GDM1 (cell line): ENCODE measurements at places on chromosomes 1 and 21.

DNA sequence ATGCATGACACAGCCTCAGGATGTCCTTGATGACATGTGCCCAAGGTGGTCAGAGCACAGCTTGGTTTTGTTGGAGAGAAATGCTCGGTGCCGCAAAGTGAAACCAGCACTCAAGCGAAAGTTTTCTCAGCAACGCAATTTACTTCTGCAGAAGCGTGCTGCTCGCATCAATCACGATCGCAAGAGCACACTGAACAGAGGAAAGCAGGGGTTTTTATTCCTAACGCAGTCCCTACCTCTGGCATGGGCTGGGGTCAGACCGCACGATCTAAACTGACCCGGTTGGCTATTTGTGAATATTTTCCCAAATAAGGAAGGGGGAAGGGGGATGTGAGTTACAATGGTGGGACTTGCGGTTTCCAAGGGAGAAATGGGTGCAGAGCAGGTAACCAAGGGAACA is 809 bp upstream of the ZNF669 start:
- no peak for DNase-seq

DNA sequence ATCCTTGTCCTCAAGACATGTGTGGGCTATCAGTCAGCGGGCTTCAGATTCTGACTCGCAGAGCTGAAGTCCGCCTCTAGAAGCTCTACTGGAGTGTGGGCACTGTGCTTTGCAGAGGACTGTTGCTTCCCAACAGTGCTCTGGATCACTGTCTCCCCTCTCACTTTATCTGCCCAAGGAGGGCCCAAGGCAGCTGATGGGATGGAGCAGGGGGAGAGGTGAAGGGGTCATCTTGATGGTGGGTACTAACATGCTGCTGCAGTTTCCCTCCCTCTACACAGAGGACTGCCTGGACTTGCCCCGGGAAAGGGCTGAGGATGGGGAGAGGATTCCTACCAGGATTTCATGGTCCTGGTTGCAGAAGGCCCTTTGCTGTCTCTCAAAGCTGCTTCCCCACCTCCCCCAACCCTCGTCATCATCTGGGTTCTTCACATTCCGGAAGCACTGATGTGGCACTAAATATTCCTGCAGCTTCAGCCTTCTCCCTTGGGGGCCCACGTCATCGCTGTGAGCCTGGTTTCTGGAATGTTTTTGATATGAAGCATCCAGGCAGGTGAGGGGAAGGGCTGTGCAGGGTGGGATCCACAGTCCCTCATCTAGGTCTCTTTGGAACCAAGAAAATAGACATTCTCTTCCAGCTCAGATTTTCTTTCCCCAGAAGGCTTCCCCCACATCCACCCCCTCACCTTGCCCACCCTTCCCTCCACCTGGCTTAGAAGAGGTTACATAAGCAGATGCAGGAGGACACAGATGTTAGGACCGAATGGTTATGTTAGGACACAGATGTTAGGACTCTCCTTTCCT is 23.2 kb downstream of the NUAK2 start:
- DNase-seq: no peak

DNA sequence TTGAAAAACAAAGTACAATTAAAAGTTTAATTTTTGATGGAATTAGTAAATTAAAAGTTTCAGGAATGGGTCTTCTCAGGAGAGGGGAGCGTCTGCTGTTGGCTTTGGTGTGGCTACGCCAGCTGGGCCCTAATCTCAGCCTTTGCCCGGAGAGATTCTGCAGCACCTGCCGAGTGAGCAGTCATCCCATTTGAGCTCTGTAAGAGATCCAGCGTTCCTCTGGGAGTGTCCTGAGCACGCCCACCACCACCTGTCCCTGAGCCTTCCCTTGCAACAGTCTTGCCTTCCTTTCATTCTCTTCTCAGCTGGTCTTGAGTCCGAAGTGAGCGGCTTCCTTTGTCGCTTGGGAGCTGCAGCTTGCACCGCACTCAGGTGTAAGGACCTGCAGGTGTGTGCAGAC is 263.1 kb downstream of the CAMTA1 start:
- DNase-seq: no peak

DNA sequence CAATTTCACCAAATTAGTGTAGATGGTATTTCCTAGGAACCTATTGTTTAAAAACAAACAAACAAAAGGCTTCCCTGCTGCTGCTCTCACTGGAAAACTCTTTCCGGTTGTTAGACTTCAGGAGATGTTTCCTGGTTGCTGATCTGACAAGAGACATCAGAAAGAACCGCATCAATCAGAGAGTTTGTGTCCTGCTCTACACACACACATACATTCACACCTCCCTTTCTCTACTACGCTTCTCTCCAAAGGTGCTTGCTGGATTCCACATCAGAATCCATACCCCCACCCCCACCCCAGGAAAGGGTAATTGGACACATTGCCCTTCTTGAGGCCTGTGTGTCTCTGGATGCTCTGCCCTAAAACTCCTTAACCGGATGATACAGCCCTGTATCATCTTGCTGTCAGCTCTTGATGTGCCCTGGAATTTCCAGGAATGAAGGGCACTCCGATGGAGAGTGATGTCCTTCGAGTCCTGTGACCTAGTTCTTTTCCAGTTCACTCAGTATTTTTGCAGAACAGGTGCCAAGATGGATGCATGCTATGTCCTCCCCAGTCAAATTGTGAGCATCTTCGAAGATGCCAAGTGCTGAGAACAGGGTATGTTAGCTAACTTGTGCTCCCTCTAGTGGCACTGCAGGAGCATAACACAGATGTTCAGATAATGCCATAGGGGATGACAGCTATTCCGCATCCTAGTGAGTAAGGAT is 113.7 kb upstream of the SLC35F3 start:
- peak; percentile 7 for DNase-seq

GRCh38 chr1:47951026-47951425 is 46.2 kb downstream of the TRABD2B start:
- DNase-seq: no peak

DNA sequence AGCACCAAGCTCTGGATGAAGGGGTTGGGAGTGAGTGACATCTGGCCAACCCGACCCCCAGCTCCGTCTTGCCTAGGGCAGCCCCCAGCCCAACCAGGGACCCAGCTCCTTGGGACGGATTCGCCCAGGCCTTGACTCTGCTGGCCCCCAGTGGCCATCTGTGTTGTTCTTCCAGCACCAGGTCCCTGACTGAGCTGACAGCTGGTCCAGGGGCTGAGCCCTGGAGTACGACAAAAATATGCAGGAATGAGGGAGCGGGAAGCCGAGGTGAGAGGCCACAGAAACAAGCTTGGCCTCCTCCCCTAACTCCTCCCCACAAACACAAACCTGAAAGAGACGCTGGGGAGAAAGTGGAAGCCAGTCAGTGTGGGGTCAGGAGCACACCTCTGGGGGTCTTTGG is 55.0 kb upstream of the PAX7 start:
- DNase-seq: no peak

DNA sequence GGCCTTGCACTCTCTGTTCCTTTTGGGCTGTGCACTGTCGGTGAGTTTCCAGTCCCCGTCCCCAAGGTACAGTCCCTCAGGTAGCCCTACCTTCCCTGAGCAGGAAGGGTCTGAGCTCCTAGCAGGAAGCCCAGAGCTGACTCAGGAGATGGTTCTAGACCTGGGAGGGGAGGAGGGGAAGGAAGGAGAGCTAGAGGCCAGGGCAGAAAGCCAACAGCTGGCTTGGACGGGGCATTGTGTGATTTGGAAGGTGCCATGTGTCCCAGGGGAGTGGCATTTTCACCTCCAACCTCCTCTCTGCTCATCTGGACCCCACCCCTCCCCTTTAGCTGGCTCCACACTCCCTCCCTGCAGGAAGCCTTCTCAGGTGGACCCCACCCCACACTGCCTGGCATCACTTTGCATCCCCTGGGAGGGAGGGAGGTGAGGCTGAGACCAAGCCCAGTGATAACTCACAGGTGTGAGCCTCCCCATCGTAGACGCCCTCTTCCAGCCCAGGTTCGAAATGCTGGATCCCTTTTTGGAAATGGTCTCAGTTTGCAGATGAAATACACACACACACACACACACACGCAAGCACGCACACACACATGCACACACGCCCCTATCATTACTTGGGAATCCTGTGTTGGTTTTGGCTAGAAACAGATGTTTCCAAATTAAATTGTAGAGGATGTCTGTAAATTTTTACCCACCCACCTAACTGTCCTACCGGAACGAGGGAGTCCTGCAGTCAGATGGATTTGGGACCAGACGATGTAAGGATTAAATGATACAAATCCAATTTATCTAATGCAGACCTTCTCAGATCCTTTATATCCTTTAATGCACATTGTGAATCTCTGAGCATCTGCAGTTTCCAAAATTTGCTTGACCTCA is 19.7 kb upstream of the IFNLR1 start:
- DNase-seq: no peak

DNA sequence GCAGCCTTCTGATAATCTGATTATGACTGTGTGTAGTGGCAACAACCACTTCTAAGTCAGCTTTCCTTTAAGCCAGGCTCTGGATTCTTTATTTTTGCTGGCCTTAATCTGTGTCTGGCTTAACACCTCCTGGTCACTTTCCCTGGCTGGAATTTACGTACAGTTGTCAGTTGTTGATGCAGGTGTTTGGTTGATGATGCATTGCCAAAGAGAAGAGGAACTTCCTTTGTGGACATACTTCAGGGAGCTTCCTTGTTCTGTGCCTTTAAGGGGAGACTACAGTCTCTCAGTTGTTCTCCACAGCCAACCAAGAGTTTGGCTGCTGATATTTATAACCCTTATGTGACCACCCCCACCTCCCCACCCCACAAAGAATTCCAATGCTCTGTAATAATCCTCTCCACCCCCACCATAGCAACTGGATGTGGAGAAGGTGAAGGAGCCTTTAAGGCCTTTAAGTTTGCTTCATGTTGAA is 96.0 kb upstream of the BMP8A start:
- DNase-seq: no peak

GRCh38 chr1:11245248-11245647 is 17.1 kb downstream of the MTOR start:
- no peak for DNase-seq

GRCh38 chr1:164668491-164669400 is 109.8 kb downstream of the PBX1 start:
- no peak for DNase-seq

GRCh38 chr1:31022259-31022658 is 43.3 kb downstream of the PUM1 start:
- DNase-seq: no peak

- no peak for DNase-seq
Observed at GRCh38 chr1:147267711-147268110, 25.2 kb downstream of the CHD1L start.

- no peak for DNase-seq
Observed at GRCh38 chr1:203555076-203555475, 61.1 kb downstream of the OPTC start.

DNA sequence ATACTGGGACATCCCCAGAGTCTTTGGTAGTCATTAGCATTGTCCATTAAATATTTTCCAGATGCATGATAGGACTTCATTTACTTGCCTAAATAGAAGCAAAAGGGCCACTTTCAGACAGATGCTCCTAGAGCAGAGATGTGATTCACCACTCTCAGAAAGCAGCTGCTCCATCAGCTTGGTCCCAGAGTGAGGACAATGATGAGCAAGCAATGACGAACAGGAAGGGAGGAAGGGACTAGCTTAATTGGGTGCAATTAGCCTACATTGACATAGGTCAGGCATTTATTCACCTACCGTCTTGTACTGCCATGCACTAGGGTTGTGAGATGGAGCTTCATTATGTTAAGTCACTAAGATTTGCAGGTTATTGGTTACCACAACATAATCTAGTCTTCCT is 85.1 kb upstream of the PLXNA2 start:
- DNase-seq: no peak

DNA sequence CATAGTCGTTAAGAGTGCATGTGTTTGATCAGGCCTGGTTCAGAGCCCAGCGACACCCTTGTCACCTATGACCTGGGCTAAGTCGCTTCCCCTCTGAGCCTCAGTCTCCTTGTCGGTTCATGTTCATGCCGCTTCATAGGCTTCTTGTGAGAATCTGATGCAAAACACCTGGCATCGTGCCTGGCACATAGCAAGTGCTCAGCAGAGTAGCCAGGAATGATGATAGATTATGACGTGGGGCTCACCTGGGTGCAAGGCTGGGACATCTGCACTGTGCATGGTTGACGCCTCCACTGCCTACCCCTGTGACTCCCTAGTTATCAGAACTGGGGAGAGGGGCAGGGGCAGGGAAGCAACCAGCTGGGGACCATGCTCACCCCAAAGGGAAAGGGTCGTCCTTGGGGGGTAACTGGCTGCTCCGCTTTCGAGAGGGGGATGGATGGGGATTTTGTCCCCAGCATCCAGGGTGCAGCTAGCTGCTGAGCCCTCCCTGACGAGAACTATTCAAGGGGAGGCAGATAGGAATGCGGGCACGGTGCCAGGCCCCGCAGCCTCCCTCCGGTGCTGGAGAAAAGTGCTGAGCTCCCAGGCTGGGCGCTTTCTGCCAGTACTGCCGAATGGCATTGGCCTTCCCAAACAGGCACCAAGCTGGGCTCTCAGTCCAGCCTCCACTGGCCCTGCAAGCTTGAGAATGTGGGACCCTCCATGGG is 9.3 kb downstream of the EFHD2 start:
- no peak for DNase-seq

DNA sequence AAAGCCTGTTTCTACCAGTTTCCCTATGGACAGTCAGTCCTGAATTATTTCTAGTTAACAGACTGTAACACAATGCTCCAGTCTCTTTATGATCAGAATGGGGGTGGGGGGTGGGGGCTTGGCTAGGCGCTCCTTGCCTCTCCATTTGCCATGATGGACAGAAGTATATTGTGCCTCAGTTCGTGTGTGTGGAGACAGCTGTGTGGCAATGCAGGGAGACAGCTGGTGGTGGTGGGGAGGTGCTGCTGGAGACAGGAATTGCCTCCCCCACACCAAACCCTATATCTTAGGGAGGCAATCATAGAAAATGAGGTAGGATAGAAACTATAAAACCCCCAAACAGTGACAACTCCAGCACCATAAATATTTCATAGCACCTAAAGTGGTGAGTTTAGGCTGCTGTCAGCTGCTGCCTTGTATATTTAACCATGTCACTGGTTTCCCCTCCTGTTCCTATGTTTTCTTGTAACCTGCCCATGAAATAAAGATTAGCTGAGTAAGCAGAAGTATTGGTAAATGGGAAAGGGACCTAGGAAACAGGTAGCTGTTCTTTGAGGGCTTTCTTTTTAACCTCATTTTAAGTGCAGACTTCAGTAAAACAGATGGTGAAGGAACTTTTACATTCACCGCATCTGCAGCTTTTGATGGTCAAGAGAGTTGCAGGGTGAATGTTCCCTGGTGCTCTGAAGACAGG is 3.4 kb downstream of the PLXNA2 start:
- DNase-seq: no peak

DNA sequence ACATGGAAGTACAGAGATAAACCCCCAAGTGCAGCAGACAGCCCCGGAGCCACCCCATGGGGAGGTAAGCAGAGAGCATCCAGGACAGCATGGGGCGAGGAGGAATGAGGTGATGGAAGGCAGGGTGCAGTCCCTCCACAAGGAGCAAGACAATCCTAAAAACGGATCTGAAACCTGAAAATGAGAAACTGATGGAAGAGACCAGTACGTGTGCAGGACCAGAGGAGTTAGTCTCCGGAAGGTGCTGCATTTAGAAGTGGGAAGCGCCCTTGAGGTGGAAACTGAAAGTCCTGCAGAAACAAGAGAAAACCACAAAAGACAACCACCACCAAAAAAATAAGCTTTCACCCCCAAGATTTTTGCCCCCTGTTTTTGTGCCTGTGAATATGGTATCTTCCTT is 17.4 kb upstream of the DDOST start:
- no peak for DNase-seq

GRCh38 chr21:40143822-40144525 is 276.7 kb downstream of the PCP4 start:
- DNase-seq: peak; percentile 7

- DNase-seq: no peak
Observed at GRCh38 chr1:79811173-79811572, 804.6 kb upstream of the ADGRL4 start.

GRCh38 chr1:229554886-229555621 is 3.5 kb downstream of the ABCB10 start:
- DNase-seq: no peak
